Renal cortical epithelial cell (primary cell): ENCODE measurements at places on chromosomes 13 and 19.

DNA sequence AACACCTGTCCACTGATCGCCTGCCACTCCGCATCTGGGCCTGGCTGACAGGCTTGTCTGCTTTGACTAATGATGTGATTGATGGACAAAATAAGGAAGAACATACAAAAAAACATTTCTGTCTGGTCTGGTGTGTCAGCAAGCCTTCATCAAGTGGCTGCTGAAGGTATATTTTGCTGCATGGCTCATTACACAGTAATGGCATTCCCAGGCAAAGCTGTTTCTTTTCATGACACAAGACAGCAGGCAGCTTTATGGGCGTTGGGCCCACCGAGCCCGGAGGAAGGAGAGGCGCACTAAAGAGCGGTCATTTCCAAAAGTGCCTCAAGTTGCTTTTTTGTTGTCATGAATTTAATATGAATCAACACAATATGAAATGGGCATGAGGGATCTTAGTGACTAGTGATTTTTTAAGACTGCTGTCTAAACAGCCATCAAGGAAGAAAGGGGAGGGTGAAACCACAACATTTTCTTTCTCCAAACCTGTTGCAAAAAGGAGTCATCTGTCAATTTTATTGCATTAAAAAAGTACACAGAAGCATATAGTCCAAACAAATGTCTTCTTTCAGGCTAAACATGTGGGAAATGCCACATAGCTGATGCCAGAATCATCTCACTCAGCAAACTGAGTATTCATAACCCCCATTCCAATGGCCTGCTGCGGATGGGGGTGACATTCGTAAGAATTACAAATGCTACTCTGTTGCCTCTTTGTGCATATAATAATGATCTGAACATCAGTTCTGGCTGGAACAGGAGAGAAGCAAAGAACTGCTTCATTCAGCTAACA lies 476.6 kb downstream of the ZNF536 start:
- no peak for DNase-seq

DNA sequence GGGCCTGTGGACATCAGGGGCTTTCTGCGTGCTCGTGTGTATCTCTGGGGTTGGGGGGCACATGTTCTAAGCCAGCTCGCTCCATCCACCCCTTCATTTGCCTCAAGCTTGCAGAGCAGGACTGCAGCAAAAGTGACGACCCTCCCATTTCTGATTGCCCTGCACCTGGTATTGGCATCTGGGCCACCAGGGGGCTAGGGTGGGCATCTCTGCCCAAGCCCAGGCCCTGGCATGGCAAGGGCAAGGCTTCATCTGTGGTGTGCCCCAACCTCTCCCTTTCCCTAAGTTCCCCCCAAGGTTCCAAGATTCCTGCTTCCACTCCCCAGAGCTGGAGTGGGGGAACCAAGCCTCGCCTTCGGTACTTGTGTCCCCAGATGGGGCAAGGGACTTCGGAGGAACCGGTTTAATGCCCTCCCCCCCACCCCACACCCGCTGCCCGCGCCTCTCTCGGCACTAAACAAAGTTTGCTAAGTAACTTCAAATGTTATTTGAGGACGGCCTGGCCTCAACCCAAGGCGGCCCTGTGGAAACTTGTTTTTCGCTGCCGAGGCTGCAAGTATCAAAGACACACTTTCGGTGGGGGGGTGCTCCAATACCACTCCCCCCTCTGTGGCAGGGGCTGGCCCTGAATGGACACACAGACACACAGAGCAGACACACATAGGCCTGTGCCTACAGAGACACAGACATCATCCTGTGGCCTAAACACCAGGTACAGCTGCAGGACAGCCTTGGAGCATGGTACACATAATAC lies 12.2 kb downstream of the NFIX start:
- DNase-seq = no peak

DNA sequence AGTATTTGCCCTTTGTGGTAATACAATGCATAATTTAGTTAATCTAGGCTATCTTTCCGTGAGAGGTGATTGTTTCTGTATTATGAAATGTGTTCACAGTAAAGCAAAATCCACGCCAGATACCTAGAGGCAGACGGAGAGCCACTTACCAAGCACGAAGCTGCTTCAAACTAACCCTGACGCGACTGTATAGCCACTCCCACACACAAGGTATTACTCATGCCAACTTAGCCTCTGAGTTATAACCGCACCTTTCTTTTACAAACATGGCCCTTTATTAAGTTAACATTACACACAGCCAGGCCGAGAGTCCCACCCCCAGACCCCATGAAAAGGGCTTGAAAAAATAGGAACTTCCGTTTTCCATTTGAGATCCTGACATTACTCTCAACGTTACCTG lies 185.7 kb downstream of the ABCC4 start:
- peak; percentile 41 for DNase-seq

DNA sequence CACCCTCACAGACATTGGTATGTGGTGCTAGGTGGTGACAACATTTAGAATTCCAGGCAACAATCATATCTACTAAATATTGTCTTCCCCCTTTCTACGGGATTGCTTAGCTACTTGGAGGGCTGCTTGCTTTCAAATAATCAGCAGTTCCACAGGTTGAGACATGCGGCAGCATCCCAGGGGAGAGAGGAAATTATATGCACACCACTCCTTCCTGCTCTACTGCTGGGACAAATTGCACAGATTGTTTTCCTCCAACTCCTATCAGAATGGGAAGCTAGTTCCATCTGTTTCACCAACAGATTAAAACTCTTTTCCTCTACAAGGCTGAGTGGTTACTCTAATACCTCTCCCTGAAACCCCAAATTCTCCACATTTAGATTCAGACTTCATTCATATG lies 275.4 kb downstream of the DNAJC15 start:
- no peak for DNase-seq

- no peak for DNase-seq
These were observed 248.8 kb downstream of the RGCC start for GRCh38 chr13:41706152-41706551.

DNA sequence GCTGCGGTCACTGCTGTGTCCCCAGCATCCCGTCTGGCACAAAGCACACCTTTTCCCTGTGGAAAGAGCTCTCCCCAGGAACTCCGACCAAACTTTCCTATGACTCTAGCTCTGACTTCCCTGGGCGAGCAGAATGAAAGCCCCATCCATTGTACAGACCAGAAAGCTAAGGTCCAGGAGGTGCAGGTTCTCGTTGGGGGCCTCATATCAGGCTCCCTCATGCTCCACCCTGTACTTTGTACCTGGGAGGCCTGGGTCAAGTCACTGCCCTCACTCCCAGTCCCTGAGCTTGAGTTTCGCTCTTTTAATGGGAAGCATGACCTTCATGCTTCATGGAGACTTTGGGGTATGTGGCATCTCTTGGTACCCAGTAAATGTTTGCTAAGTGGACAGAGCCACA lies 18.4 kb downstream of the CYTH2 start:
- no peak for DNase-seq

GRCh38 chr13:39226359-39226758 lies 188.1 kb downstream of the NHLRC3 start:
- DNase-seq = no peak

GRCh38 chr19:55255618-55256423 lies 3.0 kb downstream of the PPP6R1 start:
- peak; percentile 50 for DNase-seq

- DNase-seq = no peak
These were observed 13.8 kb downstream of the CILP2 start for GRCh38 chr19:19551853-19552192.

DNA sequence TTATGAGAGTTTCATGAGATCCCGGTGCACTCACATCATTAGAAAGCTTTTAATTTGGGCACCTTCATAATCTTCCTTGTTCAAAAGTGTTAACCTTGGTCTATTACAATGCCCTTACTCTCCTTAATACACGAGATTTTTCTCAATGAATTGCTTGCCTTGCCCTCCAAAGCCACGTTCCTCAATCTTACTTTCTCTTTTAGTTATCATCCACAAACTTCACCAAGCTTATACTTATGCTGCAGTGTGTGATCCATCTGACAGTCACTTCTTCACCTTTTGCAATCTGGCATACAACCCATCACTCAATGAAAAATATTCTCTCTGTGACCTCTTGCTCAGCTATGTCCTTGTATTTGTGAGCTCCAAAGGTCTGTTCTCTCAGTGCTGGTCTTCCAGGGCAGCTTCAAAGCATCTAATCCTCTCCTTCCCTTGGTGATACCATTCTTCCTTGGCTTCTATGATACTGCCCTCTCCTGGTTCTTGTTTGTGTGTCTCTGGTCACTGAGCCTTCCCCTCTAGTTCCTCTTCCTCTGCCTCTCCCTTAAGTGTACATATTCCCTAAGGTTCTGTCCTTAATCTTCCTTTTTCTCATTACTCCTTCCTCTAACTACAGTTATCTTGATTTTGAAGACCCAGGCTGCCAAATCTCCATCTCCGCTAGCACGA lies 202.2 kb upstream of the STARD13 start:
- DNase-seq = no peak

DNA sequence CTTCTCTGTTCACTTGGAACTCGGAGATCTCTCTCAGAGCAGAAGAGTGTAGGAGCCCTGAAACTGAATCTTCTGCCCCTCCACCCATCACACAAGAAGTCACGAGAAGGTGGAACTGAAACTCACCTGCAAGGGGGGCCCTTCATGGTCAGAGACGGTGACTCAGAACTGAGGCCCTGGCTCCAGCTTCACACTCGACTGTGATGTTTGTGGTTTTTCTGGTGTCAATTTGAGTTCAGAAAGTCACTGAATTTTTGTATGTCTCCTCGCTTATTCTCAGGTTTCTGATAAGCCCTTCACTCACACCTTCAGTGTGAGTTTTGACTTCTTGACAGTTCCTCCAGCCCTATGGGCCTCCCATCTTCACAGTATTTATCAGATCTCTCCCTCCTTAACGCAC lies 23.1 kb downstream of the SIGLEC5 start:
- no peak for DNase-seq

DNA sequence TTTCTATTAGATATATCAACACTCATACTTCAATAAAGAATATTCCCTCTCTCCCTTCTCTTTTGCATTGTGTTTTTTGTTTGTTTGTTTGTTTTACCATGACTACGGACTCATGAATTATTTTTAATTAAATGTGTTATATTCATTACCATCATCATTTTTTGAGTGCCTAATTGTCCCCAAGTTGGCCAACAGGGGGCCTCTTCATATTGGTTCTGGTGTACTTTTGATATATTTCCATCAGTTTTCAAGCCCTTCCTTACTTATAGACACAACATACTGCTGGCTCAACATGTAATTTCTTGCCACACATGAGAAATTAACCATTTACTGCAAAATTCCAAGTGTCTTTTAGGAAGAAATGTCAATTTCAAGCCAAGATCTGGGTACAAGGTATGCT lies 54.5 kb upstream of the GPC6 start:
- no peak for DNase-seq

- no peak for DNase-seq
These were observed 384.4 kb upstream of the PCDH9 start for GRCh38 chr13:67614579-67614978.

GRCh38 chr19:4594201-4594600 lies 34.7 kb upstream of the SEMA6B start:
- DNase-seq = no peak

- DNase-seq = no peak
These were observed 747.2 kb upstream of the PRR20A start for GRCh38 chr13:56393549-56393948.

DNA sequence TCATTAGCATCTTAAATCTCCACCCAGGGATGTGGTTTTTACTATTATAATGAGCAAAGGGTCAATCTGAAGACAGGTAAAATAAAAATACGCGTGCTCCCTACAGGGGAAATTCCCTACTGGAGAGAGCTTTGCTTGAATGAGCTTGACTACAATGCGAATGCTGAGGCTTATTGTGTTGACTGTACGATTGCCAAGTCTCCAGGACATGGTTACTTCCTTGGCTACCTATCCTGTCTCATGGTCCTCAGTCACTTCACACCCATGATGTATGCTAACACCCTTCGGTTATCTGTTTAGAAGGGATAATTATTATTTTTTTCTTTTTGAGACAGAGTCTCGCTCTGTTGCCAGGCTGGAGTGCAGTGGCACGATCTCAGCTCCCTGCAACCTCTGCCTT lies 61.7 kb downstream of the ZNF627 start:
- peak; percentile 19 for DNase-seq

DNA sequence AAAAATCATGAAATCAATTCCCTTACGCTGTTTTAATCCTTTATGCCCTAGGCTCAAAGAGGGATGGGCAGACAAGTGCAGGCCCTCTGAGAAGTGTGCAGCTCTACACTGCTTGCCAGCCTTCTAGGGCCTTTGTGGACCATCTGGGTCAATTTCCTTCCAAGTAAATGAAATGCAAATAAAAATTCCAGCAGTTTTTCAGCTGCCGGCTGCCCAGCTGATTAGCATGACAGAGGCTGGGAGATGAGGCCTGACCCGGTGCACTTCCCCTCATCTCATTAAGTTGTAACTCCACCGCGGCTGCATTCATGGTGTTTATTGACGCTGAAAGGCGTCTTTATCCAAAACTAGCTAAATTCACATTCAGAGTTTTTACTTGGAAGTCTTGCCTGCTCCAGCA lies 47.5 kb upstream of the GSX1 start:
- no peak for DNase-seq

DNA sequence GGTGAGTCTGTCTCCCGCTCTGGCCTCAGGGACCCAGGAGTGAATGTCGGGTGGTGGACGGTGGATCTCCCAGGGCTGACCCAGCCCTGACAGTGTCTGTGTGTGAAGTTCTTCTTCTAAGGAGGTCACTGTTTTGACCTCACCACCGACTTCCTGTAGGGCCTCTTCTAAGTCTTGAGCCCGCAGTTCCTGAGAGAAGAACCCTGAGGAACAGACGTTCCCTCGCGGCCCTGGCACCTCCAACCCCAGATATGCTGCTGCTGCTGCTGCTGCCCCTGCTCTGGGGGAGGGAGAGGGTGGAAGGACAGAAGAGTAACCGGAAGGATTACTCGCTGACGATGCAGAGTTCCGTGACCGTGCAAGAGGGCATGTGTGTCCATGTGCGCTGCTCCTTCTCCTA lies at the start of gene SIGLEC7:
Gene SIGLEC7 (plus strand): TSS at position 183 of the 400 bp plus-strand sequence. CDS start 69 bp downstream, at position 252.
- no peak for DNase-seq

GRCh38 chr19:38384209-38385027 lies 3.4 kb downstream of the GGN start:
- DNase-seq = no peak

- DNase-seq = no peak
These were observed 692 bp downstream of the SULT2B1 start for GRCh38 chr19:48552406-48553322.

DNA sequence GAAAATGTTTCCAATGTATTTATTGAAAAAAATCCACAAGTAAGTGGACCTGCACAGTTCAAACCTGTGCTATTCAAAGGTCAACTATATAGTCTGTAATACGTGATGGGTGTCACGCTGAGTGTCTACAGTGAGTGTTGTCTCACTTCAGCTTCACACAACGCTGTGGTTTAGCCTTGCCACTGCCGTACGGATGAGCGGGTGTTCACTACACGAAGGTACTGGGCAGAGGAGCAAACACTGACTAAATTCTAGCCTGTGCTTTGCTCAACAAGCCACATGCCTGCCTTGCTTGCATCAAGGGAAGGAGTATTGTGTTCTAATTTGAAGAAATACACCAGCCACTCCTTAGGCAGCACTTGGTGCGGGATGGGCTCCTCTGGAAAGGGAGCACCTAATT lies 3.4 kb upstream of the FFAR3 start:
- no peak for DNase-seq

DNA sequence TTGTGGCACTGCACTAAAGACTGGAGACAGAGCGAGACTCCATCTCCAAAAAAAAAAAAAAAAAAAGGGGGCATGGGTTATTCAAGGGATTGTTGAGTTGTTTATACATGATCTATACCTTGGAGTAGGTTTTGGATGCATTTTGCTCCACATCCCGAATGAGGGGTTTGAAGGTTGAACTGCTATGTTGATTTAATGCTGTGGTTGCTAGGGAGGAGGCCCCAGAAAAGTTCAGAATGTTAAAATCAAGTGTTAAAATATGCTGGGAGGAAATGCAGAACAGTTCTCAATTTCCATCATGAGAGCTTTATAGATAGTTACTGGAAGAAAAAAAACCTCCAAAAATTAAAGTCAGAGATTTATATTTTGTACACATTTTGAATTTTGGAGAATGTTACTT lies 116.5 kb downstream of the DNAJC15 start:
- no peak for DNase-seq
